AG10803 (cell line): ENCODE measurements at places on chromosomes 13 and 19.

DNA sequence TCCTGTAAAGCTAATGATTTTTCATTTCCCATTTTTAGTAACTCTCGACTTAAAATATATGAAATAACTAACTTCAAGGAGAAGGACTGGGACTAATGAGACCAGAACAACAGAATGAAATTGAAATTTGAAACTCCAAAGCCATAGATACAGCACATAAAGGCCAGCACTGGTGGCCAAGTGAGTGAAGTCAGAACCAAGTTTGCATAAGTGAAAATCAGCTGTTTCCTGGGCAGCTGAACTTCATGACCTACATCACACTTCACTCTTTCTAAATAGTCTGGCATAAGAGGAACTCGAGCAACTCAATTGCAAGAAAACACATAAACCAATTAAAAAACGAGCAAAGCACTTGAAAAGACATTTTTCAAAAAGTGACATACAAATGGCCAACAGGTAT lies 84.5 kb downstream of the DCLK1 start:
- DNase-seq, result no peak

DNA sequence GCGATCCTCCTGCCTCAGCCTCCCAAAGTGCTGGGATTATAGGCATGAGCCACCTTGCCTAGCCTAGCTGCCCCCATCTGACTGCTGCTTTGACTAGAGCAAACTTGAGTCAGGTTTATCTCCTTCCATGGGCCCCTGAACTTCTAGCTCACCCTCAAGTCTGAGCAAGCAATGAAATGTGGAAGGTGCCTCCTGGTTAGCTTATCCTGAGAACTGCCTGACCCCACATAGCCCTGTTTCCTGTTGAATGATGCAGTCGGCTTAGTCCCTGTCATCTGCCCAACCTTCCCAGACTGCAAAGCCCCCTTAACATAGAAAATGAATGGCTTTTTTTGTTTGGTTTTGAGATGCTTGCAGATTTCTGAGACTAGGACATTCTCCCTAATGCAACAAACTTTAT lies 8.9 kb upstream of the TMEM160 start:
- DNase-seq, result no peak

DNA sequence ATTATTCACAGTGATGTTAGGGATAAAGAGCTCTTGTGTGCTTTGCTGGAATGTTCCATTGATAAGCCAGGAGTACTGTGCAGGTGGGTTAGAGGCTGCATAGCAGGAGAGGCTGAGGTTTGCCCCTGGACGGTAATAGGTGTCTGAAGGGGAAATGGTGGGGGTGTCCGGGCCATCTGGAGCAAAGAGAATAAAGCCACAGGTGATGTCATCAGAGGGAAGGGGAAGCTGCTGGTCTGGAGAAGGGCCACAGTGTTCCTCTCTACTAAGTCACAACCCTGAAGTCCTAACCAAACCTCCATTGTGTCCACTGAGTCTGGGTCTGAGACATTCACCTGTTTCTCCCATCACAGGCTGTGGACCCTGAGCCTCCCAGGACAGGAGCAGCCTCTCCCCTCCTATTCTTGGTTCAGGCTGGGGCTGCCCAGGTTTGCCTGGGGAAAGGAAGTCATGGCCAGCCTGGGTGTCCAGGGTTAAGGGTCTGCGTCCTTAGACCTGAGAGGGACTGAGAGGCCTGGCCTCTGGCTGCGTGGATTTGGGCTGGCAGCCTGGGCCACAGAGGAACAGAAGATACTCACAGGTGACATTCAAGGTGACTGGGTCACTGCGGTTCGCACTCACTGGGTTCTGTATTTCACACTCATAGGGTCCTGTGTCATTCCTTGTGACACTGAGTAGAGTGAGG lies 6.8 kb downstream of the CEACAM1 start:
- no peak for DNase-seq

DNA sequence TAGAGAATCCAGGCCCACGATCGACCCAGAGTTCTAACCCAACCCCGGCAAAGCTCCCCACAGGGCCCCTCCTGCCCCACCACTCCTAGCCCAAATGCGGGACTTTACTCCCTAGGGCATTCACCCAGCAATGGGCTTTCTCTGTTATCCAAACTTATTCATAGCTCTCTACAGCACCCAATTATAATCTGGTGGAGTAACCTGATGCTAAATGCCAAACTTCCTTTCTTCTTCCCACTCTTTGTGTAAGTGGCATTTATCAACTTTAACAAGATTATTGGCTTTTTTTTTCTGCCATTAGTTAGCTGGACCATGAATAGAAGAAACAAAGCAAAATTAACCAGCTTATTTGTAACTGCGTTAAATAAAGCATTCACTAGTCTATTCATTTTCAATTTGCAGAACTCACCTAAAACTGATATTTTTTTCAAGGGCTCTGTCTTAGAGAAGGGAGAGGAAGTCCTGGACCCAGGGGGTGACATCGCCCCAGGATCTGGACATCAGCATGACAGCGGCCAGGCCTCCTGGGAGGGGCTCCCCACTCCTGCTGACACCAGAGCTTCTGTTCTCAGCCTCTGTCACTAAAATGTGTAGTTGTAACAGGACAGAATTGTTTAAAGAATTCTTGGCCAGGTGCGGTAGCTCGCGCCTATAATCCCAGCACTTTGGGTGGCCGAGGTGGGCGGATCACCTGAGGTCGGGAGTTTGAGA lies 1.5 kb downstream of the FAM124A start:
- no peak for DNase-seq

DNA sequence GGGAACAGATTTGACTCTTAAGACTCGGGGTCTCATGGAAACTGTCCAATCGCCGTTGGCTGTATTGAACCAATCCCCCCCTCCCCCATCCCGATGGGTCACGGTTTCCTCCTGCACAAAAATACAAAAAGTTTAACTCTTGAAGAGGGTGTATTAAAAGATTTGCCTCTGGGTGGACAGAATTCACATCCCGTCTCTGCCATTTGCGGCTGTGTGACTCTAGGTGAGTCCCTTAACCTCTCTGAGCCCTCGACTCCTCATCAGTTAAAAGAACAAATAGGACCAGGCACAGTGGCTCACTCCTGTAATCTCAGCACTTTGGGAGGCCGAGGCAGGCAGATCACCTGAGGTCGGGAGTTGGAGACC lies 31.3 kb upstream of the FEM1A start:
- DNase-seq, result no peak

- no peak for DNase-seq
These were observed 6.8 kb upstream of the RGL3 start for GRCh38 chr19:11425719-11426457.

DNA sequence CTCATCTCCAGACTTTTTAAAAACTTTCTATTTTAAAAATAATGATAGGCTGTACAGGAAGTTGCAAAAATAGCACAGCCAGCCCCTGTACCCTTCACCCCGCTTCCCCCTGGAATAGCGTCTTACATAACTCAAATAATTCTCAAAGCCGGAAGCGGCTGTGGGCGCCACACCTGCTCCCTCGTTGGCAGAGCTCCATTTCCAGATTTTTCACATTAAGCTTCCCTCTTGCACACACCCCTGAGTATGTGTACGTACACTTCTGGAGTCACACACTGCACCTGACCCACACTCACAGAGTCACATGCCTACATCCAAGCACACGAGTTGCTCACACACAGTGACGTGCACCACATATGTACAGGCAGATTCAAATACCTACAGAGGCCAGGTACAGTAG lies 24.9 kb upstream of the DPP9 start:
- no peak for DNase-seq

DNA sequence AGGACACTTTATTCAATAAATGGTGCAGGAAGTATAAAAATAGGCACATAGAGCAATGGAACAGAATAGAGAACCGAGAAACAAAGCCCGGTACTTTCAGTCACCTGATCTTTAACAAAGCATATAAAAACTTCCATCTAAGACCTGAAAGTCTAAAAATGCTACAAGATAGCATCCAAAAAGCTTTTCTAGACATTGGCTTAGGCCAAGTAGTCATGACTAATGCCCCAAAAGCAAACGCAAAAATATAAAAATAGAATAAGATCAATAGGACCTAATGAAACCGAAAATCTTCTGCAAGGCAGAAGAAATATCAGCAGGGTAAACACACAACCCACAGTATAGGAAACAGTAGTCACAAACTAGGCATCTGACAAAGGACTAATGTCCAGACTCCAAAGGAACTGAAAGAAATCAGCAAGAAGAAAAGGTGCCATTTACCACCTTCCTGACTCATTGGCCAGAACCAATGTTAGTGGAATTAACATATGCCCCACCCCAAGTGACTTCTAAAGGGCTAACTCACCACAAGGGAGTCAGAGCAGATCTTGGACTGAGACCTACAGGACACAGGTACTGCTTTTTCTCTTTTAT lies 40.8 kb upstream of the CEACAM21 start:
- no peak for DNase-seq

- DNase-seq, result peak; percentile 51
These were observed 748.2 kb upstream of the SLITRK1 start for GRCh38 chr13:84630476-84630875.

DNA sequence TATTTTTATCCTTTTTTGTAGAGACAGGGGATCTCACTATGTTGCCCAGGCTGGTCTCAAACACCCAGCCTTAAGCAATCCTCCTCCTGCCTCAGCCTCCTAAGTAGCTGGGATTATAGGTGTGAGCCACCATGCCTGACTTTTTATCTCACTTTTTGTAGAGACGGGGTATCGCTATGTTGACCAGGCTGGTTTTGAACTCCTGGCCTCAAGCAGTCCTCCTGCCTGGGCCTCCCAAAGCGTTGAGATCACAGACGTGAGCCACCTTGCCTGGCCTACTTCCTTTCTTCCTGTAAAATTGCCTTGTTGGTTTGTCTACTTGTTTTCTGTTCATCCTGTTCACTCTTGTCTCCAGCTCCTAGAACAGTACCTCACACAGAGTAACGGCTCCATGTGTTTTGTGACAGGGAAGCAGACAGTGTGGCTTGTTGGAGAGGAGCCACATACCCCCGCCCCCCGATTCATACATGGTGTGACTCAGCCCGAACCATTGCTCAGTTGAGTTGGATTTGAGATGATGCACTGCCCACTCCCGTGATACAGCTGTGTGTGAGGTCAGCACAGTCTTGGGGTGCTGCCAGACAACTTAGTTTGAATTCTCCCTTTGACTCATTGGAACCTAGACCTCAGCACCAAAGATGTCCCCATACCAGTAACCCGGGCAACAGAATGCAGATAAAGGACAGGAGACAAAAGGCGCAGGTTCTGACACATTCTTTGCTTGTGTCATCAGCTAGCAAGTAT lies 34.2 kb downstream of the GPR42 start:
- peak; percentile 91 for DNase-seq

- no peak for DNase-seq
These were observed 46.7 kb upstream of the POSTN start for GRCh38 chr13:37645181-37645740.

GRCh38 chr13:40540328-40541044 lies 126.0 kb downstream of the FOXO1 start:
- peak; percentile 75 for DNase-seq

DNA sequence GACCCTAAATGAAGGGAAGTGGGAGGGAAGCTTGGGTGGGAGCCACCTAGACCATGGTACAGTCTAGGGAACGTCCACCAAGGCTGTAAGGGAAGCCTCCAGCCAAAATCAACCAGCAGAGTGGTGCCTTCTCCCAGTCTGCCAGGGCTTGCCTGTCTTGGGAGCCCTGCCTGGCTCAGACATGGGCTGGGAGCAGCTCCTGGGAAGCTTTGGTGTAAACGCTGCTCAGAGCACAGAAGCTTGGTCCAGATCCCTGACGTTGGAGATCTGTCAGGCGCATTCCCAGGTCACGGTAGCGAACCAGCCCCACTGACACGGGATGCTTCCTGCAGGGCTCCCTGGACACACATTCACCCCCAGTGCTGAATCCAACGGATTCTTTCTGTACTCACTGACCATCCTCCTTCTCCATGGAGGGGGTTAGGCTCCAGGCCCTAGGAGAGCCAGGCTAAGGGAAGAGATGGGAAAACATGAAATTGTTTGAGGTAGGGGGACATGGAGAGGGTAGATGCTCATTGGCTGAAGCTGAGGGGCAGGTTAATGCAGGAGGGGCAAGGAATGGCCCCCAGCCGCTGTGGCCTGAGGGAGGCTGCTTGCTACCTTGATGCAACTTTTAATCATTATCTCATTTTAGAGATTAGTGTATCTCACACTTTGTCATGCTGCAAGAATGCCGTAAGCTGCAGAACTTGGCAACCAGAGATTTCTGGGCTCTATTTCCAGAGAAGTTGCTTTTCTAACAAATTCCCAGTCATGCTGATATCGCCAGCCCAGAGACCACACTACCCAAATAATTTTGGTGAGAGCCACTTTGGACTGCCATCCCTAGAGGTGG lies 195.8 kb downstream of the UQCRFS1 start:
- DNase-seq, result no peak

DNA sequence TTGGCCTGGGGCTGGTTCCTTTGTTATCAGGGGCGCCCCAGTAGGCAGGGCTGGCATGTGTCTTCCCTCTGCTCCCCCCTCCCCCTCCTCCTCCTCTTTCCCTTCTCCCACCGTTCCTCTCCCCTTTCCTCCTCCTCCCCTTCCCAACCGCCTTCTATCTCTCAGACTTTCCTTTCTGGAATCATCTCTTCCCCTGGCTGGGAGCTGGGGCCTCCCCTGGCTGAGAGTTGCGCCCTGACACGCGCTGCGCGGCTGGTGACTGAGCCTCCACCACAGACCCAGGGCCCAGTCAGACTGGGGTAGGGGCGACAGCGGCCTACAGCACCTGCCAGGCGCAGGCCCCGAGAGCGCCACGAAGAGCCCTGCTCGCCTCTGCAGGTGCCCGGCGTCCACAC lies 2.8 kb downstream of the PNMA8B start:
- no peak for DNase-seq

DNA sequence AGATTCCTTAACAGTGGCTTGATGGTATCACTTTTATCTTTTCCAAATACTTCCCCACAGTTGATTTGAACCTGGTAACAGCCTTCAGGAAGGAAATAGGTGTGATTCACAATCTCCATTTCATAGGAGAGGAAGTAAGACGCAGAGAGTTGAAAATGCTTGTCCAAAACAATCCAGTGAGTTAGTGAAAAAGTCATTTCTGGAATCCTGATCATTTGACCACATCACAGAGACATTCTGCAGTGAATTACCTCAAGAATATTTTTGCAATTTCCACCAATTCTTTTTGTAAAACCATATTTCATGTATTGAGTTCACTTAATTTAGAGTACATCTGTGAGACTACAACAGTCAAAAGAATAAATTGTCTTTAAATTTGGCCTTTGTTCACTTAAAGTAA lies 292.8 kb downstream of the DCLK1 start:
- peak; percentile 93 for DNase-seq
